Mucosa of gallbladder (tissue), 1 donor: ENCODE measurements at places on chromosomes 1 and 21.

GRCh38 chr1:156499842-156500542, 583 bp downstream of the MEF2D start:
- no peak for DNase-seq

GRCh38 chr1:222167111-222167510, 380.8 kb downstream of the HHIPL2 start:
- peak; percentile 35 for DNase-seq

DNA sequence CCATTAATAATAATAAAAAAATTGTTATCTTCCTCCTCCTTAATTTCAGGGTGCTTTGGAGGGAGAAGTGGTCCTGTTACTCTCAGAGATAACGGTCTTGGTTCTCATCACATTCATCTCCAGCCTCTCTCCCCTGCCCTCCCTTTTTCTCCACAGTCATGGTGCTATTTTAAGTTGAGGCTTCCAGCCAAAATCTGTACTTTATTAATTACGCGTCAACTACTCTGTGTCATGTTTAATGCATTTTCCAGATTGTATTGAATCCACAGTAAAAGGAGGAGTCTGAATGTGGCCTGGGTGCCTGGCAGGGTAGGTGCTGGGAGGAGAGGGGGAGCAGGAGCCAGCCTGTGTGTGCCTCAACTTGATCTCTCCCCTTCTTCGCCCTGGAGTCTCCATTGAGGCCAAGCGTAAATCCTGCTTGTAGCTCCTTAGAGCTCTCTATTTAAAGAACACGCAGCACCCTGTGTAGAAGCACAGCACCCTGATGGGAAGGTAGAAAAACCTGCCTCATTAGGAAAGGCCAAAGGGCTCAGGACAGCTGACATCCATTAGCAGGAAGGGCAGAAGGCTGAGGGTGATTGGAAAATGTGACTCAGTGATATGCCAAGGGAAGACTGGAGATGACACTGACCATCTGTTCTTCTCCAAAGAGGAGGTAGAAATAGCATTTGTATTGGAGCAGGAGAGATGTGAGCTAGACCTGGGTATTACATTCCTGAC, 82.4 kb downstream of the PLXNA2 start:
- DNase-seq: no peak

DNA sequence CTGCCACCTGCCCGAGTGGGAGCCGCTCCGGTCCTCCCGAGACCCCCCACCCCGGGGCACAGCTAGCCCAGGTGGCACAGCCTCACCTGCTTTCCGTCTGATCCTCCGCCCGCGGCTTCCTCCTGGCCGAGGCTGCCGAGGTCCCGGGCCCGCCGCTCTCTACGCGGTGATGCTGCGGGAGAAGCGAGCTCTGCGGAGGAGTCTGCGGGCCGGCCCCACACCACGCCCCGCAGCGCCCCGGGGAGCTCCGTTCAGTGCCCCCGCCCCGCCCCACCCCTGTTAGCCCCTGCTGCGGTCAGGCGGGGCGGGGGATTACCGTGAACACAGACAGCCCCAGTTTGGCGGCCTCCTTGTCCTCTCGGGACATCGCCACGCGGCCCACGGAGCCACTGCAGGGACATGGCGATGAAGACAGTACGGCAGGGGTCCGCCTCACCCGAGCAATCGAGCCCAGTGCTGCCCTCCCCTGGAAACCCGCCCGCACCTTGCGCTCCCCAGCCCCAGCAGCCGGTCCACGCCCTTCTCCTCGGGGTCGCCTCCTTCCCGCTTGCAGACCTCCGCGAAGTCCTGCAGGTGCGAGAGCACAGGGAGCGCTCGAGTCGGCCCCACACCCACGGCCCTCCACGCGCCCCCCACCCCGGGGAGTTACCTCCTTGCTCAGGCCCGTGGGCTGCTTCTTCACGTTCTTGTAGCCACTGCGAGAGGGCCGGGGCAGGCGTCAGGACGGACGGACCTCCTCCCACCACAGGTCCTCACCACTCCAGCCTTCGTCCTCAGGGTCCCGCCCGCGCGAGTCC, 933 bp downstream of the C1orf35 start:
- no peak for DNase-seq

- DNase-seq: no peak
Measured at GRCh38 chr1:59803458-59804038, 11.2 kb upstream of the HOOK1 start.

DNA sequence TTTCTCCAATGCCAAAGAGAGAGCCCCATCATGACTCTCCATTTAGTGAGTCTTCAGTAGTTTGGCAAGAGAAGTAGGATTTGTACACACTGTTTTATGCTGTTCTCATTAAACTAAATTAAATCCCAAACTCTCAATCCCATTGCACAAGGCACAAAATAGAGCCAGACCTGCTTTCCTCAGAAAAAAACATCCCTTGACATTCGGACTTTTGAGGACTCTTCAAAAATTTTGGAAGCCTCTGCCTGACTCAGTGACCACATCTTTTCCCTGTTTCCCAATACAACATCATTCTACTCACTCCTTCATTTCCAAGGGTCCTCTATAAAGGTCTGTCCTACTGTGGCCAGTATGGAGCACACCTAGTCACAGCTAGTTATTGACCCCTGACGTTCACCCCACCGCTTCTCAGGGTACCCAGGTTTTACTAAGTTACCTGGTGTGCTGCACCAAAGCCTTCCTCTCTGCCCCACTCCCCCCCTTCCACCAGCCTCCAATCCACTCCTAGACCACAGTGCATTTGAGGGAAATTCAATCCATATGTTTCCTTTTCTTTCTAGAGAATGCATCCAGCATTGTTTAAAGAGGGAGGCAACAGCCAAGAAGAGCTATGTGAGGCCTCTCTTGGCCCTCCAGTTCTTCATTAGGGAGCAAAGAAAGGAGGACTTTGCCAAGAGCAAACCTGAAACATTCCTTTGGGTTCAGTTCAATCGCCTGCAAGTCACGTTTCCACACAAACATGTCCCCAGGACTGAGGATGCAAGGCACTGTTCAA, 428.7 kb downstream of the PLPP3 start:
- no peak for DNase-seq

GRCh38 chr1:168372861-168373371, 92.2 kb downstream of the TBX19 start:
- no peak for DNase-seq

DNA sequence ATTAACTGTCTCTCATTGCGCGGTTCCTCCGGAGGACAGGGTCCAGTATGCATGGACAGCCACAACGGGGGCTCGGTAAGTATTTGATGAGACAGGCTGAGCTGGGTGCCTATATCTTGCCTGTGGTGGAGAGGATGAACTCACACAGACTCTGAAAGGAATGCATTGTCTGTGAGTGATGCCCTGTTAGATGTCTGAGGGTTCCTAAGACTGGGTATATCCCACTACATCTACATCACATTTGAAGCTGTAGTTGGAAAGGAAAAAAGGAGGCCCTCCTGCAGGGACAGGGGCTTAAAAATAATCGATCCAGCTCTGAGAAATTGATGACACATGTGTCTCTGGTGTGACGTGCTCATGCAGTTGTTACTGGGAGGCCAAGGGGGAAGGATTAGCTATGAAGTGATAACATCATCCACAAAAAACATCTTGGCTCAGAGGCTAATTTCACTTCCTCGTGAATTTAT, 1.9 kb downstream of the ADARB1 start:
- no peak for DNase-seq

- no peak for DNase-seq
Measured at GRCh38 chr1:97424209-97424608, 496.6 kb downstream of the DPYD start.

- no peak for DNase-seq
Measured at GRCh38 chr1:17195731-17196130, 9.2 kb upstream of the PADI1 start.

- no peak for DNase-seq
Measured at GRCh38 chr1:51168936-51169335, 66.9 kb downstream of the C1orf185 start.

GRCh38 chr21:44804762-44805161, 3.1 kb upstream of the UBE2G2 start:
- peak; percentile 78 for DNase-seq

- DNase-seq: peak; percentile 84
Measured at GRCh38 chr1:204493145-204493983, 1.2 kb downstream of the PIK3C2B start.

DNA sequence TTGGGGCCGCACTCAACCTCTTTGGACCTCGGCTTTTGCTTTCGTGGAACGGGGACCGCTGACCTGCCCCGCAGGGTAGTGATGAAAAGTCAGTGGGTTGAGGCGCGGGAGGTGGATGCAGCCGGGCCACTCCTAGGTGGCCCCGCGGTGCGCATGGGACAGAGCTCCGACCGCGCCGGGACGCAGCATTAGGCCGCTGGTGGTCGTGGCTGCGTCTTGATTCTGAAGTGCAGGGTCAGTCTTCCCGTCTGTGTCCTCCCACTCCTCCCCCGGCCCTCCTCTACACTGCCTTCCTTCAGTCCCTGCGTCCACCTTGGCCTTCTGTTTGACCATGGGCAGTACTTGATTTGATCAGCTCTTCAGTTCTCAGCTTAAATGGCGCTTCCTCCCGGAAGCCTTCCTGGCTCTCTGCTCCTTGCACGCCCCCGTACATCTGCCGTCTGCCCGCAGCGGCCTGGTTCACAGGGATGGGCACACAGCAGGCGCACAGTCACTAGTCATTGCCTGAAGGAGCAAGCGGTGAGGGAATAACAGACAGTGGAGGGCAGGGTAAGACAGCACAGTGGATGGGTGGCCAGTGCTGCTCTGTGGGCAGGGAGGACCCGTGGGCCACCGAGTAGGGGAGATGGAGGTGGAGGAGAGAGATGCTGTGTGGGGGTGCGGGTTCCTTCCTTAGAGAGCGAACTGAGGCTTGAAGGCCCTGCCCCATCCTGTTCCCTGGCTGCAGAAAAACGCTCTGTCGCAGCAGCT, 633 bp downstream of the THEMIS2 start:
- no peak for DNase-seq

DNA sequence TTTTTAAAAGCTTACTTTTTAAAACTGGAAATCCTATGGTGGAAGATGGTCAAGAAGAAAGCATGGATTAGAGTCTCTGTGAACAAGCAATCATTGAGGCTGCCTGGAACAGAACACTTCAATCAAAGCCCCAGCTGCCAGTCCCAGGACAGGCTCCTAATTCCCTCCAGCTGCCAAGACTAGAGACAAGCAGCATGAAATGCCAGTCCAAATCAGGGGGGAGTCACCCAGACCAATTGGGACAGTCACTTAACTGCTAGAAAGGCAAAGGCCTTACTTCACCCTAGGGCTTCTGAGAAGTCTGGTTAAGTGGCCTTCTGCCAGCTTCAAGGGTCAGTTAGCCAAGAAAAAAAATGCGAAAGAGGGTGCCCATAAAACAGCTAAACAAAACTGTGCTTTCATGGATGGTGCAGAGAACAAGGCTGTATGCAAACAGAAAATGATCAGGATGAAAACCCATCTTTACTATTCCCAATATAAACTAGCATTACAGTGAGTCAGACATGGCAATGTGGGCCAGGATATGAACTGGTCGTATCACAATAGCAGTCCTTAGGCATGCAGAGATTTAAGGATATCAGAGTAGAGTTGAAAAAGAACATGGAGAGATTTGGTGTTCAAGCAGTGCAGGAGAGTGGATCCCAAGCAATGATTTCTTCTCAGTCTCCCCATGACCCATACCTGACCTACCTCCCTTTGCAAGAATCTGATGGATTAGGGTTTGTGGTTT, 31.0 kb upstream of the MAN1A2 start:
- DNase-seq: no peak

GRCh38 chr21:45293220-45293725, 5.6 kb upstream of the POFUT2 start:
- DNase-seq: peak; percentile 10
